Vagina (tissue), 2 donors: ENCODE measurements at places on chromosomes 12 and 14.

GRCh38 chr12:65944637-65945036, 120.4 kb downstream of the HMGA2 start:
- DNase-seq, result no peak
- H3K27ac ChIP-seq, result no peak overlapping the region
- no peaks in the 10 kb centered on the region for H3K27me3 ChIP-seq
- H3K36me3 ChIP-seq, result no peaks in the 10 kb centered on the region
- peaks cover 16% of the 10 kb centered on the region for H3K4me1 ChIP-seq

- no peak overlapping the region for H3K27ac ChIP-seq
- DNase-seq, result peak; percentile 81
- no peaks in the 10 kb centered on the region for H3K36me3 ChIP-seq
- peaks cover 18% of the 10 kb centered on the region for H3K4me1 ChIP-seq
- no peak overlapping the region for H3K4me3 ChIP-seq
Measured at GRCh38 chr14:98959958-98960616, 311.9 kb downstream of the BCL11B start.

- H3K27ac ChIP-seq, result no peak overlapping the region
- no peaks in the 10 kb centered on the region for H3K36me3 ChIP-seq
- H3K4me1 ChIP-seq, result no peaks in the 10 kb centered on the region
- H3K27me3 ChIP-seq, result no peaks in the 10 kb centered on the region
- DNase-seq, result no peak
Measured at GRCh38 chr12:105279460-105280056, 43.6 kb upstream of the APPL2 start.

DNA sequence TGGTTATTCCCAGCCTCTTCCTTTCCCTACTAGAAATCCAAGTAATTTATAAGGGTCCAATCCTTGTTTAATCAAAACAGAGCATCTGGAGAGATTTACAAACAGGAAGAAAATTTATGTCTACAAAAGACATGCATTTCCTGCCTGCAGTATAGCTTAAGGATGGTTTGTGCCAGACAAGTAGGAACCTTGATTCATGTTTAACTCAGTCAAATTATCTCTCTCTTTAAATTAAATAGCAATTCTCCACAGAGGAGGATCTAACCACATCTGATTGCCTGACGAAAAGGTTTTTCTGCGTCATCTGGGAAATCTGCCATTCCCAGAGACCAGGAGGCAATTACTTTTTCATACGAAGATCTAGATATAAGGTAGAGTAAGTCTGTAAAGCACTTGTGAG, 105.2 kb downstream of the ZFC3H1 start:
- H3K4me3 ChIP-seq, result no peak overlapping the region
- H3K4me1 ChIP-seq, result no peaks in the 10 kb centered on the region
- no peaks in the 10 kb centered on the region for H3K27me3 ChIP-seq
- H3K36me3 ChIP-seq, result no peaks in the 10 kb centered on the region

DNA sequence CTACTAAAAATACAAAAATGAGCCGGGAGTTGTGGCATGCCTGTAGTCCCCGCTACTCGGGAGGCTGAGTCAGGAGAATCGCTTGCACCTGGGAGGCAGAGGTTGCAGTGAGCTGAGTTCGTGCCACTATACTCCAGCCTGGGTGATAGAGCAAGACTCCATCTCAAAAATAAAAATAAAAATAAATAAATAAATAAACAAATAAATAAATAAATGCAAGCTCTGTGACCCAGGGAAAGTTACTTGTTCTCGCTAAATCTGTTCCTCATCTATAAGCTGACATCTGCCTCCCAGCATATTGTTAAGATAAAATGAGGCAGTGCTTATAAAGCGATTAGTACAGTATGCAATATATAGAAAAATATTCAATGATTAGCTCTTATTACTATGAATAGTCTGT, 56.4 kb upstream of the STK38L start:
- peaks cover 35% of the 10 kb centered on the region for H3K4me1 ChIP-seq
- no peak overlapping the region for H3K27ac ChIP-seq
- H3K36me3 ChIP-seq, result no peaks in the 10 kb centered on the region
- H3K27me3 ChIP-seq, result no peaks in the 10 kb centered on the region
